ENCODE measurements at places on chromosomes 2 and 18. TPM values are rescaled to one million over a fixed set of nuclear protein-coding genes. Genes with fewer than 3 reads are reported as not detected.
A peak's percentile ranks its signal among the peaks of the same experiment; 100 is the strongest.

GRCh38 chr2:218927422-218927821, 32.0 kb upstream of the CDK5R2 start:
- DNase-seq, result no peak

- DNase-seq, result no peak
Observed at GRCh38 chr2:182587831-182588230, 128.2 kb upstream of the DNAJC10 start.

DNA sequence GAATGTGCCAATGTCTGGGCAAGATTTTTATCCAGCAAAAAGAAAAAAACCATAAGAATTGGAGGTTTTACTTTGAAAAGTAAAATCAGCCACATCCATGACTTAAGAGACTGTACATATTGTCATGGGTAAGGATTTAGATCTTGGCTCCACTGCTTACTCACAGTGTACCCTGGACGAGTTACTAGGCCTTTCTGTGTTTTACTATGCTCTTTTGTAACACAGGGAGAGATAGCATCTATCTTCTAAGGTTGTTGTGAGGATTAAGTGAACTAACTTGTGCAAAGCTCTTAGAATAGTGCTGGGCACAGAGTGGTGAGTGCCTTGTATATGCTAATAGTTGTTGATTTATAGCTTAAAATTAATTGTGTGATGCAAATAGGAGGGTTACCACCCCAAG, 255.9 kb downstream of the NEDD4L start:
- no peak for DNase-seq

Gene GALNT5
- not detected for total RNA-seq

Gene OSBPL6
- total RNA-seq, result not detected

Gene ONECUT2
- not detected for total RNA-seq

- DNase-seq, result no peak
Observed at GRCh38 chr18:40676668-40677067, 1278.4 kb upstream of the PIK3C3 start.

DNA sequence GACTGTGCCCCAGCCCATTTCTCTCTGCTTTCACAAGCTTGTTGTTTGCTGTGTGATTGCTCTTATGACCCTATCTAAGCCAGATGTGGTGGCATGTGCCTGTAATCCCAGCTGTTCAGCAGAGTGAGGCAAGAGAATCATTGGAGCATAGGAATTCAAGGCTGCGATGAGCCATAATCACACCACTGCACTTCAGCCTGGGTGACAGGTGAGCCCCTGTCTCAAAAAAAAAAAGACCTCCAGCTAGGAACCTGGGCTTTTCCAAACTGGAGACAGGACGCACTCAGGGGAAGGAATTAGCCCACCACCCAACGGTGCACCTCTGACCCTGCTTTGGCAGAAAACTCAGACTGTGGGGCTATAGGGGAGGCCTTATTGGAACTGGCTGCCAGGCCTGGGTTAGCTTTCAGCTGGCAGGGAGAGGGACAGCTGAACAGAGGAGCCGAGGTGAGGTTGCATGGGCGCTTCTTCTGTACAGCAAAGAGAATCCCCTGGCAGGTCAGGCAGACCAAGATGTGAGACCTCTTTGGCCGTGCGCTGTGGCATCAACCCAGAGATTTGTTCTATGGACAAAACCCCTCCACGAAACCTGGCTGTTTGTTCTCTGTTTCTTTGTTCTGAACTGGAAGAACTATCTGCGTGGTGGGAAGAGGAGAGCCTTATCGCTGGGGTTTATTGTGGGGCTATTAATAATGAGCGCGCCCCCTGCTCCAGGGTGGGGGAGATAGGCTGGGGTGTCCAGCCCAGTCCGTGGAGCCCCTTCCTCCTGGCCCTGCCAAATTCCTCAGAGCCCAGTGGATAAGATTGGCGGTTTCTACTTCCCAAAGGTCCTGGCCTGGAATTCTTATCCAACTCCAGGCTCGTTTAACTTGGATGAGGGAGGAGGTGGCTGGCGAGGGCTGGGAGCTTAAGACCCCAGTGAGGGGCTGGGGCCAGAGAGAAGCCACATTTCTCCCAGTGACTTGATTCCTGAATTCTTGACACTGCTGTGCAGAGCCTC, 38.8 kb upstream of the SMAD7 start:
- DNase-seq, result no peak

GRCh38 chr2:11869391-11869991, 123.1 kb downstream of the LPIN1 start:
- no peak for DNase-seq

- DNase-seq, result no peak
Observed at GRCh38 chr2:61029533-61029932, 11.5 kb upstream of the PUS10 start.

Gene RBKS
- total RNA-seq, result 6.4 TPM

DNA sequence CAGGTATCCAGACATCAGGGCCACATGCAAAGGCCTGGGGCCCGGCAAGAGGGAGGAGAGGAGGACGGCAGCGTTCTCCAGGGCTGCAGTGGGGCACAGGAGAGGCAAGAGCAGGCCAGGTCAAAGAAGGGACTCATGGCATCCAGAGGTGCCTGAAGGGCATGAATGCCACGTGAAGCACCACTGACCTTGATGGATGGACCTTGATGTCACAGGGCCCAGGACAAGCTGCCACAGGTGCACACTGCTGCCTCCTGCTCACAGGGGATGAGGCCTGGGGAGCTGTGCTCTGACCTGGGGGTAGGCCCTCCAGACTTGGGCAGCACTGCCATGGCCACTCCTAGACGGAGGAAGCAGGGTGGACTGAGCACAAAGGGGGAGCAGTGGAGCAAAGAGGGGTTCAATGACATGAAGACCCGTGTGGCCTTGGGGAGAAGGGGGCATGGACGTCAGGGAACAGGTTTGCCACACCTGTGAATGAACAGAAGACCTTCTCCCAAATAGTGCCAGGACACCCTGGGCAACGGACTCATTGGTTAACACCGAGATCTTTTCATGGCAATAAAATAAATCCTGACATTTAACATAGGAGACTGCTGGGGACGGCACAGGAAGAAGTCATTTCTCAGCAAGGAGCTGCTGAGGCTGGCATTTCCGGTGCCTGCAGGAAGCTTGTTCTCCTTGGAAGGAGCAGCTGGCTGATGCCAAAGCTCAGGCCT, 65.6 kb downstream of the EMX1 start:
- no peak for DNase-seq

GRCh38 chr2:137837830-137838229, 126.4 kb upstream of the HNMT start:
- DNase-seq, result no peak

GRCh38 chr2:99489063-99489760, 605 bp downstream of the REV1 start:
- peak; percentile 77 for DNase-seq

- no peak for DNase-seq
Observed at GRCh38 chr2:155841442-155841841, 491.1 kb downstream of the NR4A2 start.

Gene CHST9
- total RNA-seq, result not detected

DNA sequence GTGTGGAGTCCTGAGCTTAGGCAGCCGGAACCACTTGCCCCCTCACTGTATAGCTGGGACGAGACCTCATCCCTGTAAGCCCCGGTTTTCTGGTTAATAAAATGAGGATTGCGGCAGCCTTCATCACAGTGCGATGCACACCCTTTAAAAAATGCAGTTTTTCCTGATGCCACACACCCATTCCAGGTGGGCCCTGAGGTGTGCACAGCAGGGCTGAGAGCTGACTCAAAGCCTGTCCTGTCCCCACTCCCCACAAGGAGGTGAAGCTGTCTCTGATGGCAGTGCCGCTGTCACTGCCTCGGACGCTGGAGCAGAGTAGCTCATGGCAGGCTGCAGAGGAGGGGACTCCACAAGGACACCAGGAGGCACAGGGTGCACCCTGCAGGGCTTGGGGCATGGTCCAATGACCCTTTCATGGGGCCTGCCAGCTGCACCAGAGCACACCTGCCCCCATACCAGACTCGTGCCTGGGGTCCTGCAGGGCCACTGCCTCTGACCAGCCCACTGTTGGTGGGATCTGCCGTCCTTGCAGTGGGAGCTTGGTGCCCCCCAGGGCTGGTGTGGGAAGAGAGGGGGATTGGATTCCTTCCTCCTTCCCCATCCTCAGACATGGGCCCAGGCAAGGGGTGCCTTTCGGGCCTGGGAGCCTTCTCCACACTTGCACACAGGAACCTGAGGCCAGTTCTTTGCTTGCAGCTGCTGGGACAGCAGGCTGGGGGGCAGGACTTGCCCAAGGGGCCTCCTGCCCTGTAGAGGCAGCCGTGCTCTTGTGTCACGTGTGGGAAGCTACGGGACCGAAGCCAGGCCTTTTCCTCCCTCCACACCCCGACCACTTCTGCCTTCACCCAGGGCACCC, 22.8 kb downstream of the GPC1 start:
- DNase-seq, result no peak

GRCh38 chr2:38033646-38034045, 42.3 kb downstream of the CYP1B1 start:
- DNase-seq, result no peak

DNA sequence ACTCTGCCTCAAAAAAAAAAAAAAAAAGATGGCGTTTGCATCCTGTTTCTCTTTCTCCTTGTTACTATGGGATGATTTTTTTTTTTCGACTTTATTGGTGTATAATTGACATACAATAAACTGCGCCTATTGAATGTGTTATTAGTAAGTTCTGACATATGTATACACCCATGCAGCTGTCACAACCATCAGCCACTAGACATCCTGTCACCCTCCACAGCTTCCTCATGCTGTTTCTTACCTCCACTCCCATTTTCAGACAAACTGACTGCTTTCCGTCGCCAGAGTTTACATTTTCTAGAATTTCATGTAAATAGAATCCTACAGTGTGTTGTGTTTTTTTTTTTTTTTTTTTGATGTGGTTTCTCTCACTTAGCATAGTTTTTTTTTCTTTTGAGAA, 27.9 kb downstream of the RRM2 start:
- no peak for DNase-seq

DNA sequence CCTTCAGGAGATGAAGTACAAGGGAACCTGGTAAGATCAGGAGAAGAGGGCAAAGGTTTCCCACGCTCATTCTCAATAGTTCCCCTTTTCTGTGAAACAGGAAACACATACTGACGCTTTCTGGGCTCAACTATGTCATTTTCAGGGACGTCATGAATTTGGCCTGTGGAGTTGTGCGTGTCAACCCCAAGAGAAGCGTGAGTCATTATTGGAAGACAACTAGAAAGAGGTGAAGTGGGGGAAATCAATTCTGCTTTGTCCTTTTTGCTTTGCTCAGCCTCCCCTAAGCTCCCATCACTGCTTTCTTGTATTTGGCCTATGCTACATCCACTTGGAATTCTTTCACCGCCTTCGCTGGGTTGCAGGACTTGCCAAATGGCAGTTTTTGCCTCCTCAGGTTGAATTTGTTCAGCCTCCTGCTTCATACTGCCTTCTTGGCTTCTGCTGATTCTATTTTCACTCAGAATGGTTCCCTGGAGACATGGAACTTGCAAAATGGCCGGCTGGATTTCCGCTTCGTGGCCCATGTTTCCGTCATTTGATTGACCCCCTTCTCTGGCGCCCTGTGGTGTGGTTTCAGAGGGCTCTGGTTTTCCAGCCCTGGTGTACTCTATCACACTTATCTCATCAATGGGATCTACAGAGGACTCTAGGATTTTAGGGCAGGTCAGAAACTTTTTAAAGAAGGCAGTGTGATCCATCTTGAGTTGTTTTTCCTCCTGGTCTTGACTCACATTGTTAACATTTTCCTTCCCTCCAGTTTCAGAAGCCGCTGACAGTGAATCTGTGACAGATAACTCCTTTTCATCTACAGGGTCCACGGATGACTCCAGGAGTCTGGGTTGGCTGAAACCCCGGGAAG, 93.3 kb downstream of the ALPK2 start:
- DNase-seq, result peak; percentile 90

DNA sequence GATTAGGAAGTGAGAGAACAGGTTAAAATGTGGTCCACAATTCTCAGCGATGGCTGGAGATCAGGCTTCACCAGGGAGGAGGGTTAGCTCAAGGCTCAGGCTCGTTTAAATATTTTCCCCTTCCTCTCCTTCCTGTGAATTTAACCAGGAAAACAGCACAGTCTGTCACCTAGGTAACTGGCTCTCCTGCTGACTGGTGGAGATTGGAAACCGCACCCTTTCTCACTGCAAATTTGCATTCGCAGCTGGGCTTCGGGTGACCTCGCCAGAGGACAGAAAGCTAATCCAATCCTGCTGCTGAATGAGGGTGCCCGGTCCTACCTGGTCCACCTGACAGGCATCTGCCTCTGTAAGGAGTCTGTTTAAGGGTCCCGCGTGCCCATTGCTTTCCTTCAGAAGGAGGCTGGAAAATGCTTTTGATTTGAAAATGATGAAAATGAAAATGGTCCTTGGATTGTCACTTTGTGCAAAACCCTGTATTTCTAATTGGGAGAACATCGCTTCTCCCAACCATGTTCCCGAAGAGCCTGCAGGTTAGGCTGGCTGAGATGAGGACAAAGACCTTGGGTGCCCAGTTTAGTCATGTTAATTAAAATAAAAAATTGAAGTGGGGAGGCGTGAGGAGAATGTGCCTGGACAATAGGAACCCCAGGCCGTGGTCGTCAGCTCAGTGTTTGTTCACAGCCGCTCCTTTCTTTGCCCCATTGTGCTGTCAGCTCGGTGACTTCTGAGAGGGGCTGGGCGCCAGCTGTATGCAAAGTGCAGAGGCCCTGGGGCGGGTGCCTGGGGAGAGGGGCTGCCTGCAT, 43.4 kb upstream of the MTCL1 start:
- no peak for DNase-seq

GRCh38 chr2:144948205-144948855, 428.4 kb upstream of the ZEB2 start:
- no peak for DNase-seq

DNA sequence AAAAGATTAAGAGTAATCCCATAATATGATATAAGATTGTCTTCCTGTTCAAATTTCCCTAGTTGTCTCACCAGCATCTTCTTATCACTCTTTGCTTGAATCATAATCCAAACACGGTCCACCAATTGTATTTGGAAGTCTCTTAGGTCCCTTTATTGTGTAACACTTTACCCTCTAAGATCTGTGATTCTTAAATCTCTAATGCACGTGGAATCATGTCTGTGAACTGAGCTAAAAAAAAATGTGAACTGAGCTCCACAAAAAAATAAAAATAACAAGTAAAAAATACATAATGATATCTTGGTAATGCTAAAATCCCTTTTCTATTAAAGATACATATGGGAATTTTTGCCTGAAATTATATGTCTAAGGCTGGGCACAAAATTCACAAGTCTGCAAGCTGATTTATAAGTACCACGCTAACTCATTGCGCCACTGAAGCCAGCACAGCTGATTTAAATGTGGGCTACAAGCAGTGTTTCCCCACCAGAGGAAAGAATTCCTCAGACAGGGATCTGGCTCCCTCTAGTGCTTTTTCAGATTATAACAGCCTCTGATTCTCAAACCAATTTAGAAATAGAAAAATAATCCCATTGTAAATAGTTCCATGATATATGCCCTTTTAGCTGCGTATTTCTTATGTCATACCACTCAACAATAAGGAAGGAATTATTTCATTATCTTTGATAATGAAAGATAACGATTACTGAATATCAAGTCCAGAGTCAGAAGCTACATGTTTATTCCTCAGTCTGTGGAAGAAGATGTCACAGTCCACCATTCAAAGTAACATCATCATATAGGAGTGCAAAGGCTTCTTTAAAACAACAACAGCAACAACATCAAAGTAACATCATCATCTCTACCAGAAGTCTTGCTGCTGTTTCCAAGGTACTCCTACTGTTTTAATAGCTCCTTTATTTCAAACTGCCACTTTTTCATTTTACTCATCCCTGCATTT, 22.9 kb downstream of the RBM43 start:
- DNase-seq, result peak; percentile 59
